ENCODE measurements at places on chromosomes 6 and 20.

DNA sequence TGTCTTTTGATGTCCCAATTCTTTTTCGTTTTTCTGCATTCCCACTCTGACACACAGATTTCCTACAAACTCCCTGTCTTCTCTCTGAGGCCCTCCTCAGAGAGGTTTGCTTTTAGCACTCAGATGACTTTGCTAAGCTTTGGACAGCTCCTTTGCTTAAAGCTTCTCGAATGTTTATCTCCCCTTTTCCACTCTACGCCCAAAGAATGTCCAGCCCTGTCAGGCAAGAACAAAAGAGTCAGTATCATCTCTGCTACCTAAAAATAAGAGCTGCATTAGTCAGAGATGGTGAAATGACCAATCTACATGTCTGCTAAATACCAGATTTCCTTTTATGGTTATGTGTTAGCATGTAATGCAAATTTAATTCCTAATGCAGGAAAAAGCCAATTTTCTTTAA is 56.8 kb downstream of the PREP start:
- H3K4me1 ChIP-seq, result no peaks in the 10 kb centered on the region
- no peak overlapping the region for H3K4me3 ChIP-seq
- H3K27me3 ChIP-seq, result no peaks in the 10 kb centered on the region
- no peak overlapping the region for H3K27ac ChIP-seq
- peaks cover 47% of the 10 kb centered on the region for H3K36me3 ChIP-seq

DNA sequence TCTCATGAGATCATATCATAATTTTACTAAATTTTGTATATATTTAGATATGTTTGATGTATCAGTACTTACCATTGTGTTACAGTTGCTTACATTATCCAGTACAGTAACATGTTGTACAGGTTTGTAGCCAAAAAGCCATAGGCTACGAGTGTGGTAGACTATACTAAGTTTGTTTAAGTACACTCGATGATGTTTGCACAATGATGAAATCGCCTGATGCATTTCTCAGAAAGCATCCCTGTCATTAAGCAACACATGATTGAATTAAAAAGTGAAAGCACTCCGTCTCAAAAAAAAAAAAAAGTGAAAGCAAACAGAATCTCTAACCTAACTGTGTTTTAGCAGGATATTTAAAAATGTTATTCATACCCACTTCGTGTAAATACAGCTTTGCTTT is 104.9 kb upstream of the TFAP2D start:
- no peak overlapping the region for H3K27ac ChIP-seq
- H3K4me1 ChIP-seq, result no peaks in the 10 kb centered on the region
- no peaks in the 10 kb centered on the region for H3K27me3 ChIP-seq
- H3K36me3 ChIP-seq, result no peaks in the 10 kb centered on the region
- DNase-seq, result no peak
- no peak overlapping the region for H3K4me3 ChIP-seq

DNA sequence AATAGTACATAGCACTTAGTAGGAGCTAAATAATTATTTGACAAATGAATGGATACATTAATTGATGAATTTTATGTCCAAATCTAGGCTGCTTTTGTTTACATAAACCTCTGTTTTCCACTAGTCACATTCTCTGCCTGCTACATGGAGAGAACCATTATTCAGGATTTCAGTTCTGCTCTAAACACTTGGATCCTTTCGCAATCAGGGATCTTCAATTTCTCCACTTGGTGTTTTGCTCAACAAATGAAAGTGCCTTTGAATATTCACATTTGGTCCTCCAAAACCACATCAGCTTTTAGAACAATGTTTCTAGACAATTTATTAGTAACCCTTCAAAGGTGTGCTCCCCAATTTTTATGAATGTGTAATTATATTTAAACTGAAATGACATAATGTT is 30.6 kb upstream of the HLA-DQB1 start:
- H3K27ac ChIP-seq, result no peak overlapping the region
- H3K4me1 ChIP-seq, result peaks cover 4% of the 10 kb centered on the region
- no peaks in the 10 kb centered on the region for H3K36me3 ChIP-seq
- H3K27me3 ChIP-seq, result peaks cover 58% of the 10 kb centered on the region
- no peak for DNase-seq

GRCh38 chr6:25971187-25971821 is 8.7 kb downstream of the TRIM38 start:
- H3K4me3 ChIP-seq, result no peak overlapping the region
- peaks cover 40% of the 10 kb centered on the region for H3K4me1 ChIP-seq
- H3K27me3 ChIP-seq, result no peaks in the 10 kb centered on the region
- no peak for DNase-seq

DNA sequence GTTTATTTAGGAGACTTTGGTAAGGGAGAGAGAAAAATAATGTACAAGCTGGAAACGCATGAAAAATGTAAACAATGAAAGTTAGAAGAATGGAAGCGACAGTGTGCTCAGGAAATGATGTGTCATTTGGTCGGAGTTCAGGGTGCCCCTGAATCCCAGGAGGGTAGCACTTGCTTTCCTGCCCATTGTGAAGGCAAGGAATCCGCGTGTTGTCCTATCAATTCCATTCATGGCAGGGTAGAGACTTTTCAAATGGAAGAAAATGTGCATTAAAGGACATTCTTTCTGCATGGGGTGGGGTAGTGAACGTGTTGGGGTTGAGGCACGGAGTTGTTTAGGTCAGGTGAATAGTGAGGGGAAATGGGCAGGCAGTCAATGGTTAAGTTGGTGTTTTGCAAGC is 33.7 kb downstream of the GCNT2 start:
- no peaks in the 10 kb centered on the region for H3K4me1 ChIP-seq
- no peaks in the 10 kb centered on the region for H3K27me3 ChIP-seq
- H3K4me3 ChIP-seq, result no peak overlapping the region
- no peak for DNase-seq
- H3K36me3 ChIP-seq, result peaks cover 3% of the 10 kb centered on the region
- H3K27ac ChIP-seq, result no peak overlapping the region

GRCh38 chr6:117733341-117733740 is 58.1 kb downstream of the NUS1 start:
- peaks cover 4% of the 10 kb centered on the region for H3K27me3 ChIP-seq
- DNase-seq, result no peak

GRCh38 chr6:131225127-131225526 is 89.9 kb downstream of the AKAP7 start:
- no peak overlapping the region for H3K27ac ChIP-seq
- no peak overlapping the region for H3K4me3 ChIP-seq
- no peaks in the 10 kb centered on the region for H3K27me3 ChIP-seq

DNA sequence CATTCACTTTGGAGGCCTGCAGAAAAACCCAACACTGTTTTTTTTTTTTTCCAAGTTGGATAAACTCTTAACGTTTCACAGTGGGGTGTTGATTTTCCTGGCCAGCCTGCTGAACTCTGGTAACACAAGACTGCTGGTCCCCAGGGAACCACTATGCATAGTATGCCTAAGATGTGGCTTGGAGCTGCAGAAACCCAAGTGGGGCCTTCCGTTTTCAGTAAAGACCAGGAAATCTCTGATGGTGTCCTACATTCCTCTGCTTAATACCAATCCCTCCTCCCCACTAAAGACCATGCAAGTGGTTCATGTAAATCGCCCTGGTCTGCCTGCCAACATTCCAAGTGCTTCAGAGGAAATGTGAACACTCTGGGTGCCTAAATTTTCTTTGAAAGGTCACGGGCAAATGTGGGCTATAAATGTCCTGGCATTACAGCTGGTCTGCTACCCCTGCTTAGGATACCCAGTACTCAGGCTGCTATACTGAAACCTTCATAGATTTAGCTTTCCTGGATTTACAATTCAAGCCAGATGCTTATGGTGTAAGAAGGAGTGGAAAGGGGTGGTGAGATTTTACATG is 615.4 kb downstream of the MAFB start:
- H3K36me3 ChIP-seq, result no peaks in the 10 kb centered on the region
- H3K27me3 ChIP-seq, result no peaks in the 10 kb centered on the region
- no peak for DNase-seq
- no peak overlapping the region for H3K4me3 ChIP-seq
- no peak overlapping the region for H3K27ac ChIP-seq

DNA sequence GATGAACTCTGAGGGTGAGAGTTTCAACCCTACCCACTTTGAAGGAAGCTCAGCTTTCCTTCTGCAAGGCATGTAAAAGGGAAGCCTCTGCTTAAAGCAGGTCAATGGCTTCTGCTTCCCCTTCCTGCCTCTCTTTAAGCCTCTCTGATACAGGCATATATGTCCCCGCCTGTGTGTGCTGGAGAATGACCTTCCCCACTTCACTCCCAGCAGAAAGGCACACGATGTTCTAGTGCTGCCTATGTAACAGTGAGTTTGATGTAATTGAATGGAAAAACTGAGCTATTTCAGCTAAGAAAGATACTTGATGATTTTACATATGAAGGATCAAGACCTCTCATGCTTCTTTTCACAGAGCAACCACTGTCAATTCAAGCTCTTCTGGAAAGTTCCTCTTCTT is 632.2 kb downstream of the HACE1 start:
- H3K27me3 ChIP-seq, result no peaks in the 10 kb centered on the region
- DNase-seq, result no peak
- no peaks in the 10 kb centered on the region for H3K4me1 ChIP-seq
- H3K27ac ChIP-seq, result no peak overlapping the region
- H3K36me3 ChIP-seq, result no peaks in the 10 kb centered on the region

DNA sequence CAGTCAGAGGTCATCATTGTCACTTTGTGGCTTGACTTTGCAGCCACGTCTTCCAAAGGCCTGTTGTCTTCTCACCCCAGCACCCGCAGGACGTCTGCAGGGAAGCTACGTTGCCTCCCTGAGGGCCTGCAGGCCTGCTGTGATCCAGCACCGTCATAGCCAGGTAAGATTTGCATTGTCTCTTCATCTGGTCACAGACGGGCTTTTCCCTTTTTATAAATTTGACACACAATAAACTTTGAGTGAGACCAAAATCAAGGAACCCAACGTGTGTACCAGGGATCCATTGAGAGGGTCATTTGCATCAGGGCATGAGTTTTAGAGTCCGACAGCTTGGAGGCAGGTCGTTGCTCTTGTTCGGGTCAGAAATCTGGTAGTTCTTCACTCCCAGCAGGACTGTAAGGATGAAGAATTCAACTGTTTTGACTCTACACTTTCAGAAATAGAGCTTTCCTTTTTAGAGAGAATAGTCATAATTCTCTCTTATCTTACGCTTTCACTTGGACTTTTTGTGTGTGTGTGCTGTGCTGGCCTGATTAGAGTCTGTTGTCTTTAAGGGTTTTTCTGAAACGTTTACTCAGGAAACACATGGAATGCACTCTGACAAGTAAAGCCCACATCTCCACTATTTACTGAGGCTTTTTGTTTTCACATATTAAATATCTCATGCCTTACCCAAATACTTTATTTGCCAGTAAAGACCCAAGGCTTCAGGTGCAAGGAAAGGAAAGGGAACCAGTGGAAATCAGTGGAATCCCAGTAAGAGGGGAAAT is 177.2 kb upstream of the TAB2 start:
- DNase-seq, result peak; percentile 78
- peak overlapping the region; percentile 72 for H3K4me3 ChIP-seq
- H3K27ac ChIP-seq, result peak overlapping the region; percentile 99
- no peaks in the 10 kb centered on the region for H3K27me3 ChIP-seq
- peaks cover 64% of the 10 kb centered on the region for H3K4me1 ChIP-seq

GRCh38 chr20:10297684-10298240 is 79.1 kb downstream of the SNAP25 start:
- no peaks in the 10 kb centered on the region for H3K4me1 ChIP-seq
- no peak for DNase-seq
- H3K36me3 ChIP-seq, result no peaks in the 10 kb centered on the region
- H3K27ac ChIP-seq, result no peak overlapping the region
- H3K4me3 ChIP-seq, result no peak overlapping the region
- no peaks in the 10 kb centered on the region for H3K27me3 ChIP-seq
